ENCODE measurements at places on chromosomes 3 and 15.

GRCh38 chr3:10561946-10562560 lies 56.7 kb upstream of the ATP2B2 start:
- DNase-seq = no peak

- no peak for DNase-seq
Measured at GRCh38 chr3:28951772-28952556, 328.9 kb upstream of the RBMS3 start.

DNA sequence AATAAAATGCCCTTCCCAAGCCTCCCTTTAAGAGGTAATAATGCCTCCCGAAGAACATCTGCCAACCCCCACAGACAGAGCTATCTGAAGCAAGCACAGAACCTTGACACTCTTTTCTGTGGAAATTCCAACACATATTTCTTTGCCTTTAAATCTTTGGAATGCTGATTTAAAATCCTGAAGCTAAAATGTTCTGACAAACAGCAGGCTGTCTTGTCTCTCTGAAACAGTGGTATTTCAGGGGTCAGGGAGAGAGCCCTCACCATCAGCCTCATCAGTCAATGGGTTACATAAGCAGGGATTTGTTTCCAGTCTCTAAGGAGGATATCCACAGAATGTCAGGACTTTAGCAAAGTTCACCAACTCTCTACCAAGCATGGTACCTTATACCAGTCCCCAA lies 27.8 kb upstream of the ARHGEF3 start:
- no peak for DNase-seq

GRCh38 chr15:97200161-97200560 lies 760.3 kb upstream of the ARRDC4 start:
- DNase-seq = no peak

DNA sequence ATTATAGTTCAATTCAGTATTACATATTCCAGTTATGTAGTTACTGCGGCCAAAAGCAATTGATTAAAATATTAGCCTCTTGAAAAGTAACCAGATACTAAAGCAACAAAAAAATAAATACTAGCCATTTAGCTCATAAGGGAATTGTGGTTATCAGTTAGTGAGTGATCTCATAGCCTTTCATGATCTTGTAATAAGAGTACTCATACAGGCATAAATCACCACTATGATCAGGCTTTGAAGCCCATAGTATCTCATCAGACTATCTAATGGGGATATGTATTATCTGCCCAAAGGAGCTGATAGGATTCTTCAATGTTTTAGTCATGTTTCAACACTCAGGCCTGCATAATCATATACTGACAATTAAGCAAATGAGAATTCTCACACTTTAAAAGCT lies 184.1 kb upstream of the CCDC54 start:
- DNase-seq = no peak
